SHP77 (cell line): ENCODE measurements at places on chromosomes 4 and X.

GRCh38 chr4:175953960-175954521 is 111.6 kb upstream of the WDR17 start:
- no peak for DNase-seq

GRCh38 chrX:11215191-11215921 is 77.9 kb upstream of the AMELX start:
- no peak for DNase-seq

DNA sequence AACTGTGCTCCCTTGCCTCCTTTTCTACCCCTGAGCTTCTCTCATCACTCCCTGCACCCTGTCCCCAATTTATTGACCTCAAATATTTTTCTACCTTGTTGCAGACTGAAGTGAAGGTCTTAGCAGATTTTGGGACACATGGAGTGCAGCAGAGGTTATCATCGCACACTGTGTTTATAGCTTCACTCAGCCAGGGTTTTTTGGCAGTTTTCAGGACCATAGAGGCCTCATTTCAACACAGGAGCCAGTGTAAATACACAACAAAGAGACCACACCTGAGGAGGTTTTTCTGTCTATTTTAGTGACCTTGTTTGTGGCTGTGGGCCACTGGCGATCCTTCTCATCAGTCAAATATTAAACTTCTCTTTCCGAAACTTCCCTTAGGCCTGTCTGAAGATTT is 457.1 kb downstream of the SPRY1 start:
- DNase-seq, result no peak

DNA sequence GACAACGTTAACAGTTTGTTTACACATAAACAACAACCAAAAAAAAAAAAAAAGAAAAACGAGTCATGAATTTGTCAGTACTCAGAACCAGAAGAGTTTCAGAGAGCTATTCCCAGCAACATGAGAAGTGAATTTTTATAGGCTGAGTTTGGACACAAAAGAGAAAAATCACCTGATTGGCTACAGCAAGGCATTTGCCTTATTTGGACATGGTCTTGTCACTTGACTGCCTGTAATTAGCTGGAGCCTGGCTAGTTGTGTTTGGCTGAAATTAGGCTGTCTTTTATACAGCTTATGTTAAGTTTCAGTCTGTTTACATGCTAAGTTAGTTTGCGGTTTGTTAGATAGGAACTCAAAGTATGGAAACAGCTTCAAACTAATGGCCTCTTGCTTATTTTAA is 880 bp upstream of the TEX13A start:
- DNase-seq, result no peak

GRCh38 chrX:146863566-146863965 is 49.0 kb upstream of the CXorf51A start:
- DNase-seq, result no peak

GRCh38 chr4:81197864-81198524 is 17.0 kb downstream of the PRKG2 start:
- DNase-seq, result peak; percentile 47
